Inflammatory macrophage treated with lipopolysaccharide for 1 hour (primary cell): ENCODE measurements at places on chromosomes 12 and 14.

DNA sequence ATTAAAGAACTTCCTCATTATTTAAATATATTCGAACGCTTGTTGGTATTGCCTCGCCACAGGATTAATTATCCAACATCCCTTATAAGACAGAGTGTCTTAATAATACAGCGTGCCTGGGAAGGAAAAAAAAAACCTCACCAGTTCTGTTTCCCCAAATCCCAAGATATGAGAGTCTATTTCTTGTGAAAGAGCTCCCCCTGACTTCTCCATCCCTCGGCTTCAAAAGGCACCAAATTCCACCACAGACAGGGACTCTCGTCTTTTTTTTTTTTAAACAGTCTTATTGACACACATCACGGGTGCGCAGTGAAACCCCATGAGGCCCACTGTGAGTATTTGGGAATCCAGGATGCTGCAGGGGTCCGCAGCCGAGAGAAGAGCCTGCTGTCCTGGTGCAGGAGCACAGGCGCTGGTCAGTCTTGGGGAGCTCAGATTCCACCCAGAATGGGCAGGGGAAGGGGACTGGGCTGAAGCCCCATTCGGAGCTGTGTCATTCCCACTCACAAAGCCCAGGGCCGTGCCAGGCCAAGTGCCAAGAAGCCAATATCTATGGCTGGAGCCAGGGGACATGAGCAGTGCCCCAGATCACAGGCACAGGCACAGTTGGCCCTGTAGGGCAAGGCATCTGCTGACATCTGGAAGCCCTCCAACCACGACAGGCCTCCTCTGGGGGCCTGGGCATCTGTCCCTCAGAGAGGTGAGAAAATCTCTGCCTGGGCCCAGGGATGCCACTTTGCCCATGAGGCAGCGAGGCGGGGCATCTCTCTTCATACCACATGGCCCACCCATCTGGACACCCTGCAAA lies 71.9 kb downstream of the BCL11B start:
- no peak for DNase-seq

GRCh38 chr12:34595749-34596733 lies 573.7 kb downstream of the ALG10 start:
- DNase-seq, result no peak

DNA sequence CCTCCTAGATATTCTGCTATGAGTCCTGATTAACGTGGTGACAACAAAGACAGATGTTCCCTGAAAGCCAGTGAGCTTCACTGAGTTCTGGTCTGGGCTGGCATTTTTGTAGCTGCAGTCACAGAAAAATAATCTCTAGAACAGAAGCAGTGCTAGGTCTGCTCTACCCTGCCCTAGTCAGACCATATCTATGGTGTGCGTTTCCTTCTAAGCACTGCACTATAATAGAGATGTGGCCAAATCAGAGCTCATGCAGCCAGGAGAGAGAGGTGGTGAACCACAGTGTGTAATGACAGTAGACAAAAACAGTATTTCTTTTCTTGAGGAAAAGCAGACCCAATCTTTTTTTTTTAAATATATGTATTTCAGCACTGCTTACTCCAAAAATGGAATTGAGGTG lies 76.3 kb downstream of the CMAS start:
- no peak for DNase-seq

- DNase-seq, result no peak
Observed at GRCh38 chr12:126232711-126233110, 1167.5 kb downstream of the AACS start.

DNA sequence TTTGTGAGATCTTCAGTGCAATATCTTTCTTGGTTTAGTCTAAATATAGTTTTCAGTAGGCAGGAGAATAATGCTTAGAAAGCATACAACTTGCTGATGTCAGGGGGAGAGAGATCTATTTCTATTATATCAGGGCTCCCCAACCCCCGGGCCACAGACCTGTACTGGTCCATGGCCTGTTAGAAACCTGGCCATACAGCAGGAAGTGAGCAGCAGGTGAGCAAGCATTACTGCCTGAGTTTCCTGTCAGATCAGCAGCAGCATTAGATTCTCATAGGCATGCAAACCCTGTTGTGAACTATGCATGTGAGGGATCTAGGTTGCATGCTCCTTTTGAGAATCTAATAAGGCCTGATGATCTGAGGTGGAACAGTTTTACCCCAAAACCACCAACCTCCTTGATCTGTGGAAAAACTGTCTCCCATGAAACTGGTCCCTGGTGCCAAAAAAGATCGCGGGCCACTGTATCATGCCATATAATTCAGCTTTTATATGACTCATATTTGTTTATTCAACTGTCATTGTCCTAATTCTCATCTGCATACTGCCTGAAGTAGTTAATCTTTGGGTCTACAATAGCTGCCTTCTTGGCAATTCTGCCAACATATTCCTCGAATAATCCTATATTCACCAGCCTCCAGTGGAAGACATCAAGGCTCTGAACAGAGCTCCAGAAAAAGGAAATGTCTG lies 163.6 kb upstream of the DYRK2 start:
- no peak for DNase-seq
